NCI-H748 treated with DMSO at 0.1 percent for 48 hours (cell line): ENCODE measurements at places on chromosomes 3 and 15.

DNA sequence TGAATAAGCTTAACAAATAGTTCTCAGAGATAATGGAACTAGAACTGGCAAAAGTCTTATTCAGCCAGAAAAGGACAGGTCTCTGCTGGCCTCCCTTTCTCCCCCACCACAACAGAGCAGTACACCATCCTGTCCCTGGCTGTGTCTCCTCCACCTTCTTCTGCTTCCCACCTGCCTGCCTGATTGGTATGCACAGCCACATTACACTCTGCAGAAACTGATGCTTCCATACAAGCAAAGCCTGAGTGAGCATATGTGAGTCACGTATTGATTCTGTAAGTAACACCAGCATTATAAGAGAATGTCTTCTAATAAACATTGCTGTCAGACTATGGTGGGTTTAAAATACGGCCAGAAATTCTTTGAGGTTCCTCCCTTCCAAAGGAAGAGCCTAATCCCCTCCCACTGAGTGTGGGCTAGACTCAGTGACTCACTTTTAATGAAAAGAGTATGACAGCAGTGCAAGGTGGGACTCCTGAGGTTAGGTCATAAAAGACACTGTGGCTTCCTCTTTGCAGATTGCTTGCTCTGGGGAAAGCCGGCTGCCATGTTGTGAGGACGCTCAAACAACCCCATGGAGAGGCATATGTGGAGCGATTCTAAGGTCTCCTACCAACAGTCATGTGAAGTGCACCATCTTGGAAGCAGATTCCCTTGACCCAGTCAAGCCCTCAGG, 44.4 kb downstream of the ANXA2 start:
- DNase-seq, result no peak

DNA sequence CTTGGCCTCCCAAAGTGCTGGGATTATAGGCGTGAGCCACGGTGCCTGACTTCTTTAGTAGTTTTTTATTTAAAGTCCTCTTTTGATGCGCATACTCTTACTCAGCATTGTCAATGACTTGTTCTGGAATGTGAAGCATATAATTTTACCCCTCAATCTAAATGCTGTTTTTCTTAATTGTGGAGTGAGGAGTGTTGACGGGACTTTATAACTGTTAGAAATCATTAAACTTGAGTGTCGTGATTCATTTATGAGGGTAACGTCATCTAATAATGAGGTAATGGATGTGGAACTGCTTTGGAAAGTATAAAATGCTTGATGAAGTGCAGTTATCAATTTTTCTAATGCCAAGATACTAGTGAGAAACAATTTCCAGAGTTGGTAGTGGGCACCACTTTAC, 48.3 kb downstream of the PLS1 start:
- DNase-seq, result no peak

GRCh38 chr15:65870889-65871533, 1.7 kb downstream of the RAB11A start:
- DNase-seq, result no peak

- DNase-seq, result no peak
These were observed 259.2 kb upstream of the TLE3 start for GRCh38 chr15:70356919-70357318.

DNA sequence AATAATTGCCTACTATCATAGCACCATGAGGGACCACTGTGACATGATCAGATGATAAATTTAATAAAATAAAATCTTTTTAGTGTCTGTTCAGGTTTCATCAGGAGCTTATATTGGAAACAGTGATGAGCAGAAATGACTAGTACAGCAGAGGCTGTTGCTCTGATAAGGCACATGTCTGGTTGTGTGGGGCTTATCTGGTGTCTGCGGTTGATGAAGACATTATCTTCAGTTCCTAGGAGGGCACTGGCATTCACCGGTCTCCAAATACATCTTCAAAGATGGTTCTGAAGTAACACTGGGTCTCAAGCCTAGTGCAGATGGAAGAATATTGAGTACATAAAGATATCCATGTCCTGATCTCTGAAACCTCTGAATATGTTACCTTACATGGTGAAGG, 125.3 kb downstream of the SUCNR1 start:
- no peak for DNase-seq

DNA sequence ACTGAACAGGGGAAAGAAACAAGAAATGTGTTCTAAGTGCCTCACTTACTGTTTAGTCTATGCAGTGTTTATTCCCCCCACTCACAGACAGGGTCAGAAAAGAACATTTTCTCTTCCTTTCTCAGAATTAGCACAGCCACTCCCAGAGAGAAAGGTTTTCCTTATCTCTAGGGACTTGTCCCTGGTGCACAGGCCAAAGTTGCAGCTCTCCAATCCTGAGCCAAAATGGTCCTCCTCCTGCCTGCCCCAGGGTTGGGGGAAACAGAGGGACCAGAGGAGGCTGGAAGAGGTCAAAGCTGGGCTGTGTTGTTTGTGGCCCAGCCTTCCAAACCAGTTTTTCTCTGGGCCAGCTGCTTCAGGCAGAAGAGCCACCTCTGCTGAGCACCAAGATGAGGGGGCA, 12.0 kb downstream of the RAB6B start:
- DNase-seq, result no peak

GRCh38 chr3:14253707-14254382, 75.2 kb downstream of the LSM3 start:
- no peak for DNase-seq
